Ovary (tissue), 10 donors: ENCODE measurements at places on chromosomes 7 and 10.

GRCh38 chr7:92133133-92133736 is 1.0 kb downstream of the CYP51A1 start:
- no peak for DNase-seq

DNA sequence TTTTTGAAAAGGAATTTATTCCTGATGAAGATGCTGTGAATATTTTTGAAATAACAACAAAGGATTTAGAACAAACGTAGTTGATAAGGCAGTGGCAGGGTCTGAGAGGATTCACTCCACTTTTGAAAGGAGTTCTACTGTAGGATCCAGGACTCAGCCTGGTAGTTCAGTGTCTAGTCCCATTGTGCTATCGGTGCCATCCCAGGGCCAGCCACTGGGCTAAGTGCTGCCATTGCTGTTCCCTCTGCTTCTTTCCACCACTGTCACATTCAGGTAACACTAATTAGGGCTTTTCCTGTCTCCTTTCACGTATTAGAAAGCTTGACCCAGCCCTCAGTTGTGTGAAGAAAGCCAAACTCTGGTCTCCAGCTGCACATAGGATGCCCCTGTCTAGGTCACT is 177.3 kb downstream of the TEX36 start:
- DNase-seq, result no peak

- DNase-seq, result no peak
Measured at GRCh38 chr7:15015545-15016314, 113.2 kb upstream of the DGKB start.

- DNase-seq, result no peak
Measured at GRCh38 chr10:92886334-92886961, 38.1 kb downstream of the EXOC6 start.

DNA sequence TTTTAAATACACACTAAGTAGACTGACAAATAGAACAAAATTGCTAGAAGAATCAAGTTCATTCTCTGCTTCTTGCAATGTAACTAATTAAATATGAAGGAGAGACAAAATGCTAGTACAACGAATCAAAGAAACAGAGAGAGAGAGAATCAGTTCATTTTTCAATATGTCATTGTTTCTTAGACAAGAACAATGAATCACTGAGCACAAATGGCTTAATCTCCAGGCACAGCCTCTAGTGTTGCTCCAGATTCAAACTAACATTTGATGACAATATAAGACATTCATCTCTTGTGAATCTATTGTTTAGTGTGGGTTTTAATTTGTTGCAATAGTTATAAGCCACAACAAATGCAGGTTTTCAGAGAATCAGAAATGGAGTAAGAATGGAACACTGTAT is 357.4 kb upstream of the TMEM229A start:
- DNase-seq, result no peak

DNA sequence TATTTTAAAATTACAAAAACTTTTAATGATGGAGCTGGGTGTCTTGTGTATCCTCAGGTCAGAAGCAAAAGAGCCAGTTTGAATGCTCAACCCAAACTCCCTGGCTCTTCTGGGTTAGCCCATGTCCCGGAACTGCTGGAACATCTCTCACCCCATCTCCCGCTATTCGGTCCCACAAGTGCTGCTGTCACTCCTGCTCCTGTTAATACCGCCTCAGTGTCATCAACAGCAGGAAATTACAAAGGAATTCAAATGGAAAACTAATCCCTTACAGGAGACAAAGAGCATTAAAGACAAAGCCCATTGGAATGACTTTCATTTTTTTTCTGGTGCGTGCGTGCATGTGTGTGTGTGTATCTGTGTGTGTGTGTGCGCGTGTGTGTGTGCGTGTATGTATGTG is 112.0 kb upstream of the C7orf33 start:
- DNase-seq, result no peak

- no peak for DNase-seq
Measured at GRCh38 chr10:43749940-43750552, 101.4 kb upstream of the ZNF32 start.

DNA sequence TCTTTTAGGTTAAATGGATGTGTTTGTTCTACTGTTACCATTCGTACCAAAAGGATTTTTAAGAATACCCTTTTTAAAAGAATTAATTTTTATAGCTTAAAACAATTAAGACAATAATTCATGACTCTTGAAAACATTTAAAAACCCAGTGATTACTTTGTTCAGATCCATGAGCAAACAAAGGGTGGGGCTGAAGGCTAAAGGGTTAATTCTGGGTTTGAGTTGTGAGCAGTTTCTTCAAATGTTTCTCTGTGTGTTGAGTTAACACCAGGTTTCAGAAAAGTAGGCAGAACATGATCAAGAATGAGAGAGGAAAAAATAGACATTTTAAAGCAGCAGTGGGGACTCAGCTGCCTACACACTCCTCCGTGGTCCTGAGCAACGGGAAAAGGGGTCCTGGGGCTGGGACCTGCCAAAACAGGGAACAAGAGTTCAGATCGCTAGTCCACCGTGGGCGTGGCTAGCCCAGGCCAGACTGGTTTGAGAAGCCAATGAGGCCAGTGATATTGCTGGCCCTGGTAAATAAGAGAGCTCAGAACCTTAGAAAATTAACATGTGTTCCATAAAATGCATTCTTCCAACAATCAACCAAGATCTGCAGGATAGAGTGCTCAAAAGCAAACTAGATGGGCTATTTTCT is 14.9 kb upstream of the EZH2 start:
- no peak for DNase-seq

DNA sequence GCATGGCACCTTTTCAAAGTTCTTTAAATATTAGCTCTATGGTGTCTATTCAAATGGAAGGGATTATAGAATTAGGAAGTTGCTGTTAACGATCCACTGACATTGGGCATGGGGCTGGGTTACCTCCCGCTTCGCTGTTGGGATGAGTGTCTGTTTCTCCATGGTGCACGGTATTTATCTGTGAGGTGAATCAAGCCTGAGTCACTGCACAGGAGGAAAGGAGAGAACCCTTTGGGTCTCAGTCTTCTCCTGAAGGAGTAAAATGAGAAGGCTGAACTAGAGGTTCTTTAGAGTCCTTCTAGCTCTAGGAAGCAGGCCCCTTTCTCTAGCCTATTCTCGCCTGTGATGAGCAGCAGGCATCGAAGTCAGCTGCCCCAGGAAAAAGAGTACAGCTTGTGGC is 7.3 kb downstream of the JCAD start:
- DNase-seq, result no peak

- no peak for DNase-seq
Measured at GRCh38 chr10:50544095-50544856, 79.5 kb downstream of the SGMS1 start.
